A673 (cell line): ENCODE measurements at places on chromosomes 12 and 14. TPM values are rescaled to one million over a fixed set of nuclear protein-coding genes. Genes with fewer than 3 reads are reported as not detected.
A peak's percentile ranks its signal among the peaks of the same experiment; 100 is the strongest.

DNA sequence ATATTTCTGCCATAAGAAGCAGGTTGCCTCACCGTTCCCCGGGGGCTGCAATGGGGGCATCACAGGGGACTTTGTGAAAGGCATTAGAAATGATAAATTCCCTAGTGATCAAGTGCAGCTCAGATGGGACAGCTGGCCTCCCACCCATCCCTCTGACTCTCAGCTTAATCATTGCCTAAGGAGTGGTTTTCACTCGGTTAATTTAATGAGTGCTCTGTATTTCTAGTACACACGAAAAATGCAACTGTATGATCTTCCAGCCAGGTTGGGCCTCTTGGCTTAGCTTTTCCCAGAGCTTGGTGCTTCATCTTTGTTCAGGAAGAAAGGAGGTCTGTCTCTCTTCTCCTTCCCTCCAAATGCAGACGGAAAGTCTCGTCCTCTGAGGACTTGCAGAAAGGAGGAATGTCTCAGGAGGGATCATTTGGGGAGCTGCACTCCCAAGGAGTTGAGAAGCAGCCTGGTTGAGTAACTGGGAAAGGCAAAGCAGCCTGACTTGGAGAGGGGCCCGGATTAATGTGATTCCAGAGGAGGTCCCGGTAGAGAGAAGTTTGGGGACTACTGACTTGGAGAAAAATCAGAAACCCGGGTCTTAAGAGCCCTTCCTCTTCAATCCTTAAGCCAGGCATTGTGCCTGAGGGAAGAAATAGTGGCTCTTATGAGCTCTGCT is 7.2 kb downstream of the CD9 start:
- no peak for DNase-seq
- no peaks in the 10 kb centered on the region for H3K36me3 ChIP-seq
- no peak overlapping the region for H3K27ac ChIP-seq
- H3K4me3 ChIP-seq: no peak overlapping the region
- H3K27me3 ChIP-seq: peaks cover 6% of the 10 kb centered on the region
- H3K4me1 ChIP-seq: peaks cover 3% of the 10 kb centered on the region

- H3K4me1 ChIP-seq: peaks cover 66% of the 10 kb centered on the region
- peak overlapping the region; percentile 55 for H3K27ac ChIP-seq
- H3K4me3 ChIP-seq: no peak overlapping the region
- no peak for DNase-seq
These were observed 58.9 kb downstream of the CCDC88C start for GRCh38 chr14:91358654-91359220.

DNA sequence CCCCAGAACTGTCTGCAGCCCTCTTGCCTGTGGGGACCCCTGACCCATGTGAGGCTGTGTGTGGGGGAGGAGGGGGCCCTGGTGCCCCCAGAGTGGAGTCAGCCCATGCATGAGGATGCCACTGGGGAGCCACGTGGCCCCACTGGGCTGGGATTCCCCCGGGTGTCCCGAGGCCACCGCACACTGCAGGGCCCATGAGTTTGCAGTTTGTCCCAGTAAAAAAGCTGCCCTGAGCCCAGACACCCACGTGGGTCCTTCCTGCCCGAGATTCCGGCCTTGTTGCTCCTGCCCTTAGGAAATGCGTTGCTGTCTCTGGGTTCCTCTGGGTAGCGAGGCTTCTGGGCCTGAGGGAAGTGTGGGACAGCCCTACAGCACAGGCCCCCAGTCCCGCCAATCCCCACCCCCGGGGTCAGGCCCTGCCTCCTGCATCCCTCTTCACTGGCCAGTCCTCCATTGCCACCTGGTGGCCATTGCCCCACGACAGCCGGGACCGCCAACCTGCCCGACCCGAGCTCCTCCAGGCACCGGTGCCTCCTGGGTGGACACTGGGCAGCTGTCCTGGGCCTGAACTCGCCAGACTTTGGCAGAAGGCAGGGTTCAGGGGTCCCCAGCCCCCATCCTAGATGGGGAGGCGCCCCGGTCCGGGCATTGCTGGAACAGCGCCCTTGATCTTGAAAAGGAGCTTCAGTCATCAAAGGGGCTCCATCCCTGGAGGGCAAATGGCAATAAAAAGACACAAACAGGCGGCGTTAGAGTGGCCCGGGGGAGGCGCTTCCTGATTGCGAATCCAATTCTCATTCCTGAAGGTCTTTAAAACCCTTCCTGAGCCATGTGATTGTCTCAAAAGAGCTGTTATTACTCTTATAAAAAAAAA is 15.6 kb upstream of the C14orf180 start:
- H3K27ac ChIP-seq: no peak overlapping the region
- DNase-seq: peak; percentile 56
- H3K36me3 ChIP-seq: no peaks in the 10 kb centered on the region
- H3K4me3 ChIP-seq: no peak overlapping the region

DNA sequence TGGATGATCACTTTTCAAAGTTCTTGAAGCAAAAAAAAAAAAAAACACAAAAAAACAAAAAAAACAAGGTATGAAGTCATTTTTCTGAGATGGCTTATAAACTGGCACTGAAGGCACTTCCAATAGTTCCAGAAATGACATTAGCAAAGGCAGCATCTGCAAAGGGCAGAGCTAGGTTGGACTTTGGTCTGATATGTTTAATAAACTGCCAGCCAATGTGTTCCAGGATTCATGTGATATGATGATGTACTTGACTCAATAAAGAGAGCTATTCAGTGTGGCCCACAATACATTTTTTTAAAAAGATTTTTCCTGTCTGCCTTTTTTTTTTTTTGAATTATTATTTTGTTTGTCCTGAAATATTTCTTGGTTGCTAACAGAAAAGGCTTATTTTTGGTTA is 79.6 kb downstream of the VRK1 start:
- H3K27ac ChIP-seq: no peak overlapping the region
- H3K27me3 ChIP-seq: no peaks in the 10 kb centered on the region
- no peaks in the 10 kb centered on the region for H3K4me1 ChIP-seq
- H3K36me3 ChIP-seq: peaks cover 38% of the 10 kb centered on the region
- DNase-seq: no peak

GRCh38 chr12:53302903-53303302 is 3.4 kb downstream of the MYG1 start:
- no peak overlapping the region for H3K4me3 ChIP-seq
- H3K4me1 ChIP-seq: peaks cover 5% of the 10 kb centered on the region
- peaks cover 53% of the 10 kb centered on the region for H3K36me3 ChIP-seq
- no peak for DNase-seq
- no peaks in the 10 kb centered on the region for H3K27me3 ChIP-seq

DNA sequence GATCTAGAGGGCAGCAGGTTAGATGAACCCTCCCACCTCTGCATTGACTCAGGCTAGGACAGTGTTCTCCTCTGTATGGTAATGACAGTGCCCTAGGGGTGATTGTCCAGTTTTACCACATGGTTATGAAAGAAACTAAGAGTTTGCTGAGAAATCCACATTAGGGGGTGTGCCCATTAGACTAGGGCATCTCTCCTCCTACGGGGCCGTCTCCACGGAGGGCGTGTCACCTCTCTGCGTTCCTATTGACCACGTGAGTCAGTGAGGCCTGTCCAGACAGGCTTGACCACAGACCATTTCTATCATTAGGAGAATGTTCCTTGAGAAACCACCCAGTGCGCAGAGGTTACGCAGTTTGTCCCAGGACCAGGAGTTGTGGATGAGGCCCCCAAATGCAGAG is 8.3 kb downstream of the MVK start:
- H3K27me3 ChIP-seq: no peaks in the 10 kb centered on the region
- no peak for DNase-seq

DNA sequence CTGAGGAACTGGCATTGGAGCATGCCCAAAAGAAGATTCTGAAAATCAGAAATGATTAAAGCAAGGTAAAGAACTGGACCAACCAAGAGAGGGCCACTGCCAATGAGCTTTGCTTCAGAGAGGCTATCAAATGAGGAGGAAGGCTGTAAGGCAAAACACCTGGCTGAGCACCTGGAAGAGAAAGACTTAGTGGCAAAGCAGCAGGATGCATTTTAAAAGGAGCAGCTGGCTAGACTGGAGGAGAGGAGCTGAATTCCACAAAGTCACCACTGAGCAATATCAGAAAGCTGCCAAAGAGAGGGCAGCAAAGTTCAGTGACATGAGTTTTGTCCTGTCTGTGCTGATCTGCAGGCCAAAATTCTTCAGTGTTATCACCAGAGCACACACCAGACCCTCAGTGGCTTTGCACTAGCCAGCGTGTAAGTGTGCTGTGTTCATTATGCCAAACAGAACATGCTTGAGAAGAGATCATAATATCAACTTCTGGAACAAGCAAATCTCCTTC is 338.7 kb downstream of the TRHDE start:
- no peaks in the 10 kb centered on the region for H3K27me3 ChIP-seq
- H3K4me1 ChIP-seq: peaks cover 42% of the 10 kb centered on the region
- DNase-seq: no peak
- H3K36me3 ChIP-seq: no peaks in the 10 kb centered on the region
- no peak overlapping the region for H3K4me3 ChIP-seq

- no peaks in the 10 kb centered on the region for H3K27me3 ChIP-seq
- H3K27ac ChIP-seq: no peak overlapping the region
These were observed 19.8 kb upstream of the UNC79 start for GRCh38 chr14:93410893-93411292.

- no peak overlapping the region for H3K27ac ChIP-seq
- no peaks in the 10 kb centered on the region for H3K36me3 ChIP-seq
- no peak for DNase-seq
- no peaks in the 10 kb centered on the region for H3K4me1 ChIP-seq
These were observed 553.4 kb downstream of the SNAPC1 start for GRCh38 chr14:62315631-62316030.

DNA sequence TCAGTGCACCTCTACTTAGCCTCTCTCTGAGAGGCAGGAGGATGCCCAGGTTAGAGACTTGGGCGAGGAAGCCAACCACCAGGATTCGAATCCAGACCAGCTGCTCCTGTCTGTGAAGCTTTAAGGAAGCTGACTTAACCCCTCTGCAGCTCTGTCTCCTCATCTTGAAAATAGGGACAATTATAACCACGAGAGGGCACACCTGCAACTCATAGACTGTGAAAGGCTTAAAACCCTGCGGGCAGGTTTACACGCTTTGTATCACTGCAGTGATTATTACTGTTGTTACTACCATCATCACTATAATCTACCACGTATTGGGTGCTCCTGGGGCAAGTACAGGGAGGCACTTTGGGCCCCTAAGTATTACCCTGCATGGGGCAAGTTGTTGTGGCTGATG is 379.8 kb downstream of the VRK1 start:
- H3K27me3 ChIP-seq: no peaks in the 10 kb centered on the region
- H3K36me3 ChIP-seq: no peaks in the 10 kb centered on the region
- no peak for DNase-seq
- no peak overlapping the region for H3K4me3 ChIP-seq
- peaks cover 64% of the 10 kb centered on the region for H3K4me1 ChIP-seq

- H3K4me3 ChIP-seq: no peak within 1 kb of the TSS
- no peaks in the 10 kb centered on the region for H3K36me3 ChIP-seq
- no peak within 1 kb of the TSS for H3K27ac ChIP-seq
- peaks cover 13% of the 10 kb centered on the region for H3K27me3 ChIP-seq
These were observed at the start of gene GZMB for GRCh38 chr14:24634158-24634557. TSS of gene GZMB (minus strand) at chr14:24634190. CDS start at chr14:24634160, 30 bp downstream.

- DNase-seq: peak; percentile 85
- H3K4me1 ChIP-seq: peaks cover 15% of the 10 kb centered on the region
- no peaks in the 10 kb centered on the region for H3K27me3 ChIP-seq
- no peak overlapping the region for H3K4me3 ChIP-seq
- no peaks in the 10 kb centered on the region for H3K36me3 ChIP-seq
- peak overlapping the region; percentile 55 for H3K27ac ChIP-seq
These were observed 50.5 kb downstream of the B4GALNT3 start for GRCh38 chr12:510071-510825.

DNA sequence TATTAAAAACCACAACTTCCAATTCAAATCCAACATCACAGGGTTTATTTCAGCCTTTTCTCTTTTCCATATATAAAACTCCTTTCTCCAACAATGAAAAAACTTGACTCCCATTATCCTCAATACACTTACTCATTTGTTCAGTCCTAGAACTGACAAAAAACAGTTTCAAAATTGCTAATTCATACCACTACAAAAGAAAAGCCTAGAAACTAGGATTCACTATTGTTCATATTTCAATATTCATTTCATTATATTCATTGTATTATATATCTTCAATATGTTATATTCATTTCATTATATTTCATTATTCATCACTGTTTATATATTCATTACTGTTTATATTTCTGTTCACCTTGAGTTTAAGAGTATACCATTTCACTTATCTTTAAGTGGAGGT is 85.8 kb downstream of the NUMB start:
- H3K27ac ChIP-seq: no peak overlapping the region
- no peaks in the 10 kb centered on the region for H3K27me3 ChIP-seq
- H3K4me3 ChIP-seq: no peak overlapping the region

GRCh38 chr14:36646664-36647416 is 14.8 kb upstream of the PAX9 start:
- peak overlapping the region; percentile 59 for H3K4me3 ChIP-seq
- peak overlapping the region; percentile 83 for H3K27ac ChIP-seq
- H3K36me3 ChIP-seq: no peaks in the 10 kb centered on the region
- H3K27me3 ChIP-seq: no peaks in the 10 kb centered on the region

GRCh38 chr12:87382436-87382835 is 646.8 kb downstream of the C12orf50 start:
- H3K4me3 ChIP-seq: no peak overlapping the region
- H3K36me3 ChIP-seq: no peaks in the 10 kb centered on the region
- H3K27me3 ChIP-seq: peaks cover 52% of the 10 kb centered on the region
- DNase-seq: no peak
- H3K27ac ChIP-seq: no peak overlapping the region

DNA sequence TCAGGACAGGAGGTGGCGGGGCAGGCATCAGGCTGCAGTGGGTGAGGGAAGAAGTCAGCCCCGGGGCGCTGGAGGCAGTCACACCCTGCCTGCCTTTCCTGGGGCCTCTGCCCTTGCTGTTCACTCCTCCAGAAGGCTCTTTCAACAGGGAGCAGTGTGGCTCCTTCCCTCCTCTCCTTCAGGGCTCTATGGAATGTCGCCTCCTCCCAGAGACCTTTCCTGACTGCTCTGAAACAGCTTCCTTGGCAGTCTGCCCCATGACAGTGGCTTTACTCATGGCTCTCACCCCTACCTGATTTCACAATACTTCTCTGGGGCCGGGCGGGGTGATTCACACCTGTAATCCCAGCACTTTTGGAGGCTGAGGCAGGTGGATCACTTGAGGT is 7.1 kb downstream of the RHOF start:
- no peaks in the 10 kb centered on the region for H3K27me3 ChIP-seq
- peaks cover 11% of the 10 kb centered on the region for H3K4me1 ChIP-seq
- no peak overlapping the region for H3K27ac ChIP-seq

The PRPH gene
- total RNA-seq: not detected in 2 replicates

The PPP1R3E gene
- 9.7 and 10.9 TPM in 2 replicates for total RNA-seq

The SERPINA3 gene
- total RNA-seq: 0.17 TPM in 1 of 2 replicates, not detected in the other

The SERPINA10 gene
- total RNA-seq: not detected in 2 replicates

The SDSL gene
- total RNA-seq: 0.37 and 1.2 TPM in 2 replicates

The CABP1 gene
- 1.2 and 1.6 TPM in 2 replicates for total RNA-seq

The SYNDIG1L gene
- not detected in 2 replicates for total RNA-seq

The AQP2 gene
- total RNA-seq: not detected in 2 replicates
